IMR-90 (cell line): ENCODE measurements at places on chromosomes 1 and 21. TPM values are rescaled to one million over a fixed set of nuclear protein-coding genes. Genes with fewer than 3 reads are reported as not detected.
A peak's percentile ranks its signal among the peaks of the same experiment; 100 is the strongest.

- DNase-seq, result no peak
Observed at GRCh38 chr21:45475004-45475685, 67.1 kb downstream of the SLC19A1 start.

DNA sequence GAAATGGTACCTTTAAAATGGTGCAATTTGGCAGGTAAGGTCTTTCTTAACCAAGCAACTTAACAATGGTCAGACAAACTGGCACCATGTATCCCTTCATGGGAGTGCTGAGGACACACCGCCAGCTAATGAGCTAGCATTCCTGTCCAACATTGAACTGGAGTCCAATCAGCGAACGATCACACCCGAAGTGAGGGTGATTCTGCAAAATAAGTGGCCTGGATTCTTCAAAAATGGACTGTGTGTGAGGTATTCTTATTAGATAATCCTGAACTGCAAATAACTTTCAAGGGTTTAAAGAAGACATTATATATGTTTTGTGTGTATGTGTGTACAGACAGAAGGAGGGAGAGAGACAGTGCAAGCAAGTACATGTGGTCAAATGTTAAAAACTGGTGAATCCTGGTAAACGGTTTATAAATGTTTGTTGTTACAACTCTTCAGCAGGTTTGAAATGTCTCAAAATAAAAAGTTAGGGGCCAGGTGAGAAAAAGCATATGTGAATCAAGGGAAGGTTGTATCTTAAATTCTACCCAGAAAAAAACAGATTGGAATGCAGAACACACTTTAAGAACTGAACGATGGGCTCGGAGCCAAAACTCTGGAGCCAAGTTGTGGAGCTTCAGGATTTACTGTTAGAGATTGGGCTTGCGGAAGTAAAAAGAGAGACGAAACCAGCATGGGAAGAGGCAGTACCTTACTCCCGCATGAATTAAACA lies 20.9 kb downstream of the GADD45A start:
- no peak for DNase-seq

FCRL5 gene
- total RNA-seq, result not detected in 2 replicates

DNA sequence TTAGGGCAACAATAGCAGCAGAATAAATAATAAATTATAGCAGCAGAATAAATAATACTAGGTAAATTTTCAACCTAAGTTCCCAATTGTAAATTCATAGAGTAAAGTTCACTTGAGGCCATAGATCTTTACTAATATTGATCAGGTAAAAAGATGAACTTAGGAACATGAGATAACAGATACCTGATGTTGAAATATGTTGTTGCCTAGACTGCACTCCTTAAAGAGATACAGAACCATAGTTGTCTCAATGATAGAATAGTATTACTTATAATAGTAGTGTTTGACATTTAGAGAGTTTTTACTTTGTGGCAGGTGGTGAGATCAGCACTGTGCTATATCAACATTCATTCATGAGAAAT lies 378 bp upstream of the F13B start:
- no peak for DNase-seq

DNA sequence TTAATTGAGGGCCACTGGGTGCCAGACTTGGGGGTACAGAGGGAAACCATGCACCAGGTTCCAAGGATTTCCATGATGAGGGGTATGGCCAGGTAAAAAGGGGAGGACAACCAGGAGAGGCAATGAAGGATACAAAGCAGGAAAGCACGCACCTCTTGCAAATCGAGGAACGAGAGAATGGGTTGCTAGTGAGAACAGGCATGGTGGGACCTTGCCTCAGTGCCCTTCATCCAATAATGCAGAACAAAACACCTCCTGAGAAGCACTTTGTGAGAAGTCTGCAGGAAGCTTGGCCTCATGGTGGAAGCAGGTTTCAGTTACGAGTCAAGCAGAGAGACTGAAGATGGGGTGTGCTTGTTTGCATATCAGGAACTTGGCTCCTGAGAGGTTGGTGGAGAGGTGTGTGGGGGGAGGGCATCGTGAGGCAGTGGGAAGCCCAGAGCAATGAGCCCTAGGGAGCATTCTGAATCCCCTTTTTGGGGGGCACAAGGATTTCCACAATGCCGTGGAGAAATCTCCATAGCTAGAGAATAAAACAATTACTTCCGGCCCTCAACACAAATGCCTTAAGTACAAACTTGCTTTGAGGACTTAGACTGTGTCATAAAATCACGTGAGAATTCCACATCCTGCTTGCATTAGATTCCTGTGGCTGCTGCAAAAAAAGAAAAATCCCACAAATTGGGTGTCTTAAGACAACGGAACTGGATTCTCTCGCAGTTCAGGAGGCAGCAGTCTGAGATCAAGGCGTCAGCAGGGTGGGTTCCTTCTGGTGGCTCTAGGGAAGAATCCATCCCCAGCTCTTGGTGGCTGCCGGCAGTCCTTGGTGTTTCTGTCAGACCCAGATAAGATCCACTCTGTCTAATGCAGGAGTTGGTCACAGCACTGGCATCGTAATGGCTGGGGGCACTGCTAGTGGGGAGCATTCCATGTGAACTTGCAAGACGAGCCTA lies 54.9 kb upstream of the BACE2 start:
- DNase-seq, result peak; percentile 79

DNA sequence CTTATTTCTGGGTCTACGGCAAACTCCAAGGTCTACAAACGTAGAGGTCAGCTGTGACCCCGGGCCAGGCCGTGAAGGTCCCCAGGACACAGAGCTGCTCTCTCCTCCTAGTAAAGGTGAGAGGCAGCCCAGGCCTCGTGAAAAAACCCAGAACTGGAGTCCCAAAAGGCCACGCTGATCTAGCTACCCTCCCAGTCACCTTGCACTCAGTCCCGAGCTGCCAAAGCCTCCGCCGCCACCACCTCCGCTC lies 125 bp downstream of the ATP5PF start:
- no peak for DNase-seq

GRCh38 chr1:216464489-216464888 lies 41.2 kb upstream of the USH2A start:
- DNase-seq, result peak; percentile 98

ALG6 gene
- total RNA-seq, result 4.8 and 12.2 TPM in 2 replicates

RGS8 gene
- total RNA-seq, result not detected in 2 replicates

DNA sequence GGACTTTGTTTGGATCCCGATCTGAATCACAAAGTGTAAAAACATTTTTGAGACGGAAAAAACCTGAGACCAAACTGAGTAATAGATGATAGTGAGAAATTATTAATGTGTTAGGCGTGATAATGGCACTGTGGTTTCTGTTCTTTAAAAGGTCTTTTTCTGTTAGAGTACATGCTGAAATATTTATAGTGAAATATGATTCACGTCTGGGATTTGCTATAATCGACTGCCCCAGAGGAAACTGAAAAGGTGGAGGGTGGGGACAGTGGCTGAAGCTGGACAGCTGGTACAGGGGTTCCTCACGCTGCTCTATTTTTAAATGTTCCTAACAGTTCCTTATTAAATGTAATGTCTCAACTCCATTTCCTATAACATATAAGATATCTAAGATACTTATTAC lies 11.2 kb downstream of the URB1 start:
- no peak for DNase-seq

DNA sequence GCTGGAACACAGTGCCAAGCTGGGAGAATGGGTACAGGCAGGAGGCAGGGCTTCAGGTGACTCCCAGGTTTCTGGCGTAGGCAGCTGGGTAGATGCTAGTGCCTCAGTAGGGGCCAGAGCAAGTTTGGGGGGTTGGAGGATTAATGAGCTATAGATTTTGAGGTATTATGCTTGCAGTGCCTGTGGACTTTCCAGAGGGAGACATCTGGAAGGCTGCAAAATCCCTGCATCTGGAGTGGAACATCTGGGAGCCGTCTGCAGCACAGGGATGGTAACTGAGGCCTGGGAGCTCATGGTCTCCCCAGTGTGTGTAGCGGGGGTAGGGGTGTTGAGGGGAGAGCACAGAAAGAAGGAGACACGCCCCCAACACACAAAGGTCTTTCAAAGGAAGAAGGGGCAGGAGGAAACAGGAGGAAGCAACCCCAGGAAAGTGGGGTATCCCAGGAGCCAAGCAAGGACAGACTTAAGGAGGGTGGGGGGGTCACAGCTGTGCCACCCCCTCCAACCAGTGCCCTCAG lies 2.2 kb upstream of the PDZK1IP1 start:
- DNase-seq, result no peak

ASPM gene
- 27.8 and 53.3 TPM in 2 replicates for total RNA-seq

DNA sequence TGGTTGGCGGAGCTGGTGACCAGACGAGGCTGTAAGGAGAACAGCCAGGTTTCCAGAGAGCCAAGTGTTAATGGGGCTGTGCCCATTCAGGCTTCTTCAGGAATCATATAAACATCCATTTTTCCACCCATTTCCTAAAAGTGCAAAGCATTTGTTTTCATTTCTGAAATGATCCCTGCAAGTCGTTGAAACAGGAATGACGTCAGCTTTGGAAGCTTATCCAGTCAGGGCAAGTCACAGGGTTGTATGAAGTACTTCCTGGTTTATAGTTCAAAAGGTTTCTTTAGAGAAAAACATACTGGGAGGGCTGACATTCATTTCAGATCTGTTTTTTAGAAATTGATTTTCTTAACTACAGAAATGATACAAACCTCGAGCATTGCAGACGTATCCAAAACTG lies 29.2 kb downstream of the IGSF5 start:
- no peak for DNase-seq

- peak; percentile 99 for DNase-seq
Observed at GRCh38 chr1:201713086-201713810, 115.7 kb upstream of the IPO9 start.

DNA sequence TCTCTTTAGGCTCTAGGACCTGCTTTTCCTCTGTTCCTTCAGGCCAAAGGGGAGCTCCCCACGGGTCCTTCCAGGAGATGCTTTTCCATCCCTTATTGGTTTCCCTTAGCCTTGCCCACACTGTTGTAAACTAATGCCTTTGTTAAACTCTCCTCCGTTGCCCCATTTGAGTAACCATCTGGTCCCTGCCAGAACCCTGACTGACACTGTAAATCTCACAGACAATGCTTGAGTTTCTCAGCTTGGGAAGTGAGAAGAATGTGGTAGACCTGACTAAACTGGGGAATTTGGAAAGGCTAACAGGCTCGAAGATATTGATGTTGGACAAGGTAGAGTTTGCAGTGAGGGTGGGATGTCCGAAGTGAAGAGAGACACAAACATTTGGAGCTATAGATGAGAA lies 11.4 kb downstream of the AKNAD1 start:
- DNase-seq, result no peak

DNA sequence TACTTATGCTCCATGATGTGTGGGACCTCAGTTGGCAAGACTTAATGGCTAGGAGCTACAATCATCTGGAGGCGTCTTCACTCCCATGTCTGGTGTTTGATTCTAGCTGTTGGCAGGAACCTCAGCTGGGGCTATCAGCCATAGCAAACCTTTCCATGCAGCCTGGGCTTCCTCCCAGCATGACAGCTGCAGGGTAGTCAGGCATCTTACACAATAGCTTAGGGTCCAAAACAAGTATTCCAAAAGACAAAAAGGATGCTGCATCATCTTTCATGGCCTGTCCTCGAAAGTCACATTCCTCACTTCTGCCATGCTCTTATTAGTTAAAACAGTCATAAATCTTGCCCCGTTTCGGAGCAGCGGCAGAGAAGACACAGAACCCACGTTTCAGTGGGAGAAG lies 90.9 kb downstream of the LRRC8C start:
- peak; percentile 43 for DNase-seq

DNA sequence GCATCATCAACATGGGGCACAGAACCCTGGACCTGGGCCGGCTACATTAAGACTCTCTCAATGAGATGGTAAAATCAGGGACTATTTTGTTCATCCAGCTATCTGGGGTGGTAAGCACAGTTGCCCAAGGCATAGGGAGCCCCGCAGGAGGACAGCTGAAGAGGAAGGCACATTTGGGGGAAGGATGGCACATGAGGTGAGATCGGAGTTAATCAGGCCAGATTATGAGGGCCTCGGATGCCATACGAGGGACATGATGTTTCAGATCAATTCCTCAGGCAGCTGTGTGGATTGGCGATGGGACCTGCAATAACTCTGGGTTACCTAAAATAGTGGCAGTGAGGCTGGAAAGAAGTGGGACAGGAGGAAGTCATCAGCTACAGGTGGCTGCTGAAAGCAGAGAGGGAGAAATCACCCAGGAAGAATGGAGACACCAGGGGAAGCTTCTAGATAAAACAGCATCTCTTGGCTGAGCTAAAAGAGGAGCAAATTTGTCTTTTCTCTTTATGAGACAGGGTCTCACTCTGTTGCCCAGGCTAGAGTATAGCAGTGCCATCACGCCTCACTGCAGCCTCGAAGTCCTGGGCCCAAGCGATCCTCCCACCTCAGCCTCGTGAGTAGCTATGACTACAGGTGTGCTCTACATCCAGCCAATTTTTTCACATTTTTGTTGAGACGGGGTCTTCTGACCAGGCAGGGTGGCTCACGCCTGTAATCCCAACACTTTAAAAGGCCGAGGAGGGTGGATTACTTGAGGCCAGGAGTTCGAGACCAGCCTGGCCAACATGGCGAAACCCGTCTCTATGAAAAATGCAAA lies 21.1 kb downstream of the TOMM20 start:
- DNase-seq, result no peak

GRCh38 chr1:228982637-228983036 lies 247.4 kb downstream of the RHOU start:
- no peak for DNase-seq

GRCh38 chr1:41322835-41323234 lies 38.4 kb upstream of the FOXO6 start:
- DNase-seq, result no peak
